H7 (cell line): ENCODE measurements at places on chromosomes 1 and 21. TPM values are rescaled to one million over a fixed set of nuclear protein-coding genes. Genes with fewer than 3 reads are reported as not detected.

The ANGPTL3 gene
- total RNA-seq, result 0.04 TPM in 1 of 2 replicates, not detected in the other

The SPRR1B gene
- not detected in 2 replicates for total RNA-seq

The CYP4A22 gene
- not detected in 2 replicates for total RNA-seq

The LIN9 gene
- total RNA-seq, result 19.9 and 29.0 TPM in 2 replicates

The F13B gene
- total RNA-seq, result not detected in 2 replicates

The VSIG8 gene
- total RNA-seq, result not detected in 2 replicates

The LIN28A gene
- total RNA-seq, result 863 and 868 TPM in 2 replicates

The GNG12 gene
- 42.8 and 48.1 TPM in 2 replicates for total RNA-seq

The SLAMF9 gene
- not detected in 2 replicates for total RNA-seq

The IQCC gene
- total RNA-seq, result 8.3 and 8.7 TPM in 2 replicates

The L1TD1 gene
- total RNA-seq, result 103 and 168 TPM in 2 replicates

The MSH4 gene
- 0.11 and 0.24 TPM in 2 replicates for total RNA-seq

The NR1I3 gene
- not detected in 2 replicates for total RNA-seq

The CLDN17 gene
- not detected in 2 replicates for total RNA-seq

The IFNLR1 gene
- 4.8 and 6.7 TPM in 2 replicates for total RNA-seq

The TNFRSF1B gene
- 1.3 and 2.4 TPM in 2 replicates for total RNA-seq

The RHBDL2 gene
- total RNA-seq, result 0.03 and 1.2 TPM in 2 replicates

The FCAMR gene
- total RNA-seq, result not detected in 2 replicates

The FASLG gene
- total RNA-seq, result not detected in 2 replicates

The HIPK1 gene
- total RNA-seq, result 33.4 and 39.1 TPM in 2 replicates

The CAMK1G gene
- total RNA-seq, result 0.45 and 0.63 TPM in 2 replicates

The INPP5B gene
- 34.3 and 35.7 TPM in 2 replicates for total RNA-seq

The CR1 gene
- 0.07 TPM in 2 replicates for total RNA-seq

The MANEAL gene
- total RNA-seq, result 9.9 and 11.6 TPM in 2 replicates

The HMGCS2 gene
- total RNA-seq, result not detected in 2 replicates

The SHE gene
- total RNA-seq, result 0.55 and 0.73 TPM in 2 replicates

The SCYL3 gene
- total RNA-seq, result 5.9 and 8.5 TPM in 2 replicates

The LENEP gene
- total RNA-seq, result 0.21 and 1.00 TPM in 2 replicates

The GNAT2 gene
- total RNA-seq, result not detected in 2 replicates

The AMY1B gene
- total RNA-seq, result not detected in 2 replicates

The PDZK1 gene
- 1.3 and 4.1 TPM in 2 replicates for total RNA-seq

The AUNIP gene
- 38.9 and 42.2 TPM in 2 replicates for total RNA-seq

The FMO2 gene
- 0.03 TPM in 1 of 2 replicates, not detected in the other for total RNA-seq

The KCNA3 gene
- 0.48 and 0.59 TPM in 2 replicates for total RNA-seq

The LMX1A gene
- total RNA-seq, result 0.59 and 1.5 TPM in 2 replicates

The PLA2G2F gene
- total RNA-seq, result not detected in 2 replicates

The CEP350 gene
- total RNA-seq, result 22.2 and 41.0 TPM in 2 replicates

The PAPPA2 gene
- 0.45 and 2.4 TPM in 2 replicates for total RNA-seq

The IFT25 gene
- total RNA-seq, result 25.7 and 30.0 TPM in 2 replicates

The B3GALT2 gene
- not detected in 2 replicates for total RNA-seq
